GM12878 (cell line): ENCODE measurements at places on chromosomes 11 and 22. TPM values are rescaled to one million over a fixed set of nuclear protein-coding genes. Genes with fewer than 3 reads are reported as not detected.

The TP53I11 gene
- polyA plus RNA-seq: 0.15 and 0.90 TPM in 2 replicates

The BRSK2 gene
- not detected in 2 replicates for polyA plus RNA-seq

The OR51B4 gene
- polyA plus RNA-seq: not detected in 2 replicates

The TYR gene
- polyA plus RNA-seq: not detected in 2 replicates

The CYP2R1 gene
- 5.1 and 6.1 TPM in 2 replicates for polyA plus RNA-seq

The KCNQ1 gene
- polyA plus RNA-seq: not detected in 2 replicates

The APOBEC3A gene
- polyA plus RNA-seq: not detected in 2 replicates

The F2 gene
- polyA plus RNA-seq: not detected in 2 replicates

The ADSL gene
- polyA plus RNA-seq: 192 and 203 TPM in 2 replicates

The LARGE1 gene
- 3.7 and 4.6 TPM in 2 replicates for polyA plus RNA-seq

The VWCE gene
- 3.9 and 4.8 TPM in 2 replicates for polyA plus RNA-seq

DNA sequence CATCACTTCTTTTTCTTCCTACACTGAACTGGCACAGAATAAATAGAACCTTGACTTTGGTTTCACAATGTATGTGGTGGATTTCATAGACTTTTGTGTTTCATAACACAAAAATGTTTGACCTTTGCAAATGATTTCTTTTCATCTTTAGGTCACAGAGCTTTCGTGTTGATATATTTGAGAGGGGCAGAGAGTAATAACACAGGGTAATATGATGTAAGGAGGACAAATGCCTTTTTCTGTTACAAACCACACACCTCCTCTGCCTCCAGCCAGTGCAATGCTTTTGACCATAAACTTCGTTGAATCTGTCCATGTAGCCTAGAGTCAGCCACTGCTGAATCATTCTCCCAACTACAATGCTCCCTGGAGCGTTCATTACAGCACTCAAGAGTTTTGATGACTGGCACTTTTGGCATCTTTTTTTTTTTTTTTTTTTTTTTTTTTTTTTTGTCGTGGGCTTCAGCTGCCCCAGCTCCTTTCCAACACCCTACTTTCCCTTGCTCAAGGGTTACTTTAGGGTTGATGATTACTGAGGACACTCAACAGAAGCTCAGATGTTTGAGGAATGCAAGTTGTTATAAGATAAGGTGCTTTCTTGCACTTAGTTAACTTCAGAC lies 11.4 kb upstream of the CAT start:
- no peak for DNase-seq

GRCh38 chr11:78214331-78215194 lies 25.8 kb downstream of the USP35 start:
- DNase-seq: no peak

GRCh38 chr11:92141159-92141558 lies 83.5 kb upstream of the FAT3 start:
- DNase-seq: no peak

GRCh38 chr11:33258631-33259205 lies 1.5 kb downstream of the HIPK3 start:
- no peak for DNase-seq

GRCh38 chr11:86761978-86762377 lies 38.4 kb upstream of the PRSS23 start:
- DNase-seq: no peak

- no peak for DNase-seq
Observed at GRCh38 chr11:17580271-17580670, 33.2 kb downstream of the OTOG start.

DNA sequence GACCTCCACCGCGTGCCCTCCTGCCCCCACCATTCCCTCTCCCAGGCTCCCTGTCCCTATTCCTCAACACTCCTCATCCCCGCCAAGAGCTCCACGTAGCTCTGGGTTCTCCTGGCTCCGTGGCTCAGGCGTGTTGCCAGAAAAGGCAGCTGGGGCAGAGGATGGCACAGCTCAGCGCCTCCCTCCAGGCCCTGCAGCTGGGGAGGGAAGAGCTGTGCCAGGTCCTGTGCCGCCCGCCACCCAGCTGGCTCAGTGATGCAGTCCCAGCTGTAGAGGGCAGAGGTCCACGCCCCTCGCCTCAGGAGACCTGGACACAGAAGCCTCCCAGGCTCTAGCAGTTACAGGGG lies 4.2 kb downstream of the ARHGAP1 start:
- no peak for DNase-seq

DNA sequence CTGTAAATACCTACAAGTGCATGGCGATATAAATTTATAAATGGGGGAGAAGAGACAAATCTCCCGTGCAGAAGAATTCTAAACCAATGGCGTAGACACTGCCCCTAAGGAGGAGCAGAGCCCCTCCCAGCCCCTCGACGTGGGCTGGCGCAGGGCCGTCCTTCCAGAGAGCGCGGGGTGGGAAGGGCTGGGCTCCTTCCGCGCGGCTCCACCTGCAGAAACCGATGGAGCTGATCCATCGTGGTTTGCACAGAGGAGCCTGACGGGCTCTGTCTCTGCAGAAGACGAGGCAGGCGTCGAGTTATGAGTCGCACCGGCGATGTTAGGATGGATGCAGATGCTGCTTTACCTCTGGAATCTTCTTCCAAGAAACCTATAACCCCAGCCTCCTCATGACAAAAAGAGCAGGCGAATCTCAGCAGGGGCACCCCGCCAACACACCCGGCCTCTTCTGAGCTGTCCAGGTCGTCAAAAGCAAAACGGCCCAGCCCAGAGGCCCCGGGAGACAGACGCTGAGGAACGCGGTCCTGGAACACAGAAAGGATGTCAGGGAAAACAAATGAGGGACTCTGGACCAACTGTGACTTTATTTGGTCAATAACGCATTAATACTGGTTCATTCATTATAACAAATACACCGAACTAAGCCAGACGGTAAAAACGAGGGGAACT lies 11.0 kb upstream of the B4GALNT4 start:
- DNase-seq: no peak

GRCh38 chr22:22953791-22954190 lies 66.2 kb downstream of the IGLL5 start:
- no peak for DNase-seq

GRCh38 chr11:35617687-35618496 lies at the start of gene FJX1:
FJX1 (plus strand) TSS chr11:35618460; CDS start chr11:35618637, 177 bp downstream.
- DNase-seq: no peak

DNA sequence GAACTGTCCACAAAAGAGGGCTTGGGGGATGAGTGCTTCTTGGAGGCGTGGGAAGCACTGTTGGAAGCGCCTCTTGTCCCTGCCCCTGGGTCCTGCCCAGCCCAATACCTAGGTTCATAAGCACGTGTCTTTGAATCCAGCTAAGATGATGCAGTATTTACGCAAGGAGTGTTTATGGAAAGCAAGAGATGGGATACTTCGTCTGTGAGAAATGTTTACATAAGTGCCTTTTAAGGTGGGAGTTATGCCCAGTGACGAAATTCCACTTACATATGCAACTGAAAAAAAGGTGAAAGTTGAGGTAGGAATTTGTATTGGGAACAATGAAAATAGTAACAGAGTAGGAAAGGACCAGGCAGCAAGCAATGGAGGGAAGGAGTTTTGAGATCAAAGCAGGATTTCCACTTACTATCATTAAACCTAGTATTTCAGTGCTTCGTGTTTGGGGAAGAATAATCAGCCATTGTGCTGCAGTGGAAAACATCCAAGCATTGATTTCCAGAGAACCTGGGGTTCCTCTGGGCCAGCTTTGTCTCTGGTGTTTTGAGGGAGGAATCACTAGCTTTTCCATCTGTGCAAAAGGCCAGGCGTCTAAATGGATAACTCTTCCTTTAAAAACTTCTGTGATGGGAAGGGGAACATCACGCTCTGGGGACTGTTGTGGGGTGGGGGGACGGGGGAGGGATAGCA lies 115.3 kb upstream of the TTC12 start:
- DNase-seq: no peak

GRCh38 chr22:31348766-31349165 lies 2.6 kb upstream of the PATZ1 start:
- DNase-seq: no peak

DNA sequence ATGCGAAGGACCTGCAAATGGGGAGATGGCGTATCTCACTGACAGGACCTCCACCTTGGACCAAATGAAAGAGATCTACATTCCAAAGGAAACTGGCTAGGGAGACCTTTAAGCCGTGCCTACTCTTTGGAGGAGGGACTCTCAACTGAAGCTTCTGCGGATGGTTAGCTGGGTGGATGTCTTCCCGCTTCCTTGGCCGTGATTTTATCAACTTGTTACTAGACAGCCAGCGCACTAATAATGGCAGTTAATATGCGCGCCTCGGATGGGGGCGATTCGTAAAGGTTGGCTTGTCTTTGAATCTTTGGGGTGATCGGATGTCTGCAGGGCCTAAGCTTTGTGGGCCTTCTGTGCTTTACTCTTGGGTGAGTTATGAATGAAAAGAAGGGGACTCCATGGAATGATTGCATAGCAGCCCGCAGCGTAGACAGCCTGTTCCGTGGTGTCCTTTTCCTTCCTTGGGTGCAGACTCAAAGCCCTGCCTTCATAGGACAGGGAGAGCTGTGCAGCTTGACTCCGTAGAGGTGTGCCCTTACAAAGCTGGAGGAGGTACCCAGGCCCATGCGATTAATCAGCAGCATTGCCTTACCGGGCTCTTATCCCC lies 1.5 kb downstream of the ZNRF3 start:
- DNase-seq: no peak

GRCh38 chr11:13705710-13706109 lies 37.2 kb downstream of the FAR1 start:
- no peak for DNase-seq
